CD4-positive, alpha-beta T cell treated with Interleukin-4 for 4 hours (primary cell): ENCODE measurements at places on chromosomes 5 and 9.

DNA sequence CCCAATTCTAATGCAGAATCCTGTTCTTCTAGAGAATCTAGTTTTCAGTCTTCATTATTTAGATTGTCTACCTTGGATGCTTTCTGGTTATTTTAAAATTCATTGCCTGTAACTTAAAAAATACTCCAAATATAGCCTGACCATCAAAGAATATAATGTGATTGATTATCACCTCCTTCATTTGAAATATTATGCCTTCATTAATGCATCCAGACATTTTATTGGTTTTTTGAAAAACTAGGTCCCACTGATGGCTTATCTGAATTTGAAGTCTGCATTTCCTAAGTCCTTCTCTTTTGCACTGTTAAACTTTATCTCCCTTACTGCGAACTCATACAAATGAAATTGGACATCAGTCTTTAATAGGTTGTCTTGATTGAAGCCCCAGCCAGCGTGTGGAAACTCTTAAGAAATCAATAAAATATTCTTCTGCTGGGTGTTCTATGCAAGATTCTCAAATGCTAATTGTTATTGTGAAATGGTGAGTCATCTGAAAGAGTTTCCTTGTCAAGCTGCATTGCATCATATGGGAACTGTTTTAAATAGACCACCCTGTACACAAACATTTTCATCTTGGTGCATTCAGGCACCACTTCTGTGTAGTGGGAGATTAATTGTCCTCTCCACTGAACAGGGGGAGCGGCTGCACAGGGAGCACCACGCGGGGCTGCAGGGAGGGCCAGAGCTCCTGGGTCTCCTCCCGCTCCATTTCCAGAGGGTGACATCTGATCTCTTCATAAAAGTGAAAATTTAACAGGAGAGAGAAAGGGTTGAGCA, 92.3 kb upstream of the FANCC start:
- DNase-seq, result no peak

GRCh38 chr5:80147119-80147815, 108.6 kb downstream of the SERINC5 start:
- no peak for DNase-seq

DNA sequence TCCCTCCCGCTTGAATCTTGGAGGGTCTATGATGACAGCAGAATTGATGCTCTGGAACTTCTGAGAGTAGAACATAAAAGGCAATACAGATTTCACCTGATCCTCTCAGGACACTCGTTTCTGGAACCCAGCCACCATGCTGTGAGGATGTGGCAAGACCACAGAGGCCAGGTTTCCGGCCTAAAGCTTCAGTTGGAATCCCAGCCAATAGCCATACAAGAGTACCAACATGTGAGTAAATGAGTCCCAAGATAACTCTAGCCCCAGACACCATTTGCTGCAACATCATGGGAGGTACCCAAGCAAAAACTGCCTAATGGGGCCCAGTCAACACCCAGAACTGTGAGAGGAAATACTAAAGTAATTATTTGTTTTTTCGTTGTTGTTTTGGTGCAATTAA, 65.7 kb upstream of the MARCHF11 start:
- DNase-seq, result no peak

DNA sequence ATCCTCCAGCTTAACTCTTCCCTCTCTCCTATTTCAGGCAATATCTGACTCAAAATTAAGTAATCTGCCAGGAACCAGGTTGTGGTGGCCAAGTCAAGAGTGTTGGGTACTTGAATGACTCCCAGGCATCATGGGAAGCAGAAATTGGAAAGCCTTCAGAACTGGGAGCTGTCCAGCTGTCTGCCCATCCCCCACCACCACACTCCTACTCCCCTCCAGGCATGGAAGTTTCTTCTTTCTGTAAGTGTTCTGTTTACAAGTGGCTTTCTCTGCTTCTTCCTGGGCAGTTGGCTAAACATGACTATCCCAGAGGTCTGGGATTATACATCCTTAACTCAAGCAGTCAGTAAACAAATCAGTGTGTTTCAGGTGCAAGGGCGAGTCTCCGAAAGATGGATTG, 14.6 kb upstream of the PBX3 start:
- no peak for DNase-seq

- DNase-seq, result no peak
Observed at GRCh38 chr5:72346398-72346797, 26.2 kb downstream of the PTCD2 start.

- no peak for DNase-seq
Observed at GRCh38 chr9:136992819-136993369, 672 bp downstream of the PAXX start.

GRCh38 chr5:143484601-143485000, 81.1 kb upstream of the NR3C1 start:
- no peak for DNase-seq

DNA sequence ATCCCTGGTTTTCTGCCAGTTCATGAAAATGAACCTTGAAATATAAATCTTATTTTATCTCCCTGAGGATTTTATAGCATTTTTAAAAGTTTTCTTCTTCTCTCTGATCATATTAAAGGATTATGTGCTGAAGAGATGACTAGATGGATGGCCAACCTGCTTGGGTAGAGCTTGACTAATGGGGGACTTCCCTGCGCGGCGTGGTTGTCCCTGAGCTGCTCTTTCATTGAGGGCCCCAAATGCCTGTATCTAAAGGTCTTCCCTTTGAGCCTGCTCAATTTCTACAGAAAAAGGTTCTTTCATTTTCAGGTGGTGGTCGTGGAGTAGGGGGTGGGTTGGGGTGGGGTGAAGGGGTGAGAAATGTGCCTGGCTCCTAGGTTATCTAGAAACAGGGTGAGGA, 20.5 kb upstream of the CDKN2AIPNL start:
- no peak for DNase-seq

DNA sequence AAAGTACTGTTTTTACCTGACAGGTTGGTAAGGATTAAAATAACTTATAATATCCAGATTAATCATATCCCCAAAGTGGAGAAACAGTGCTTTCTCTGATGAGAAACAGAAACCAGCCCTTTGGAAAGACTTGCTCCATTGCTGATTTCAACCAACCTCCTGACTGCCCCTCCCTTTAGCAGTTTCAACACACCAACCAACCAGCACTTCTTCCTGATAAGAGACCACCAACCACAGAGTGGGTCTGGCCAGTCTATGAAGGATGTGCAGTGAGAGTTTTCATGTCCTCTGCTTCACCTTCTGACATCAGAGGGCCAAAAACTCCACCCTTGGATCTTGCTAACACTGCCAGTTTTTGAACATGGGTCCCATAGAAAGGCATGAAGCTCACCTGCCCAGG, 28.1 kb downstream of the RIGI start:
- no peak for DNase-seq

DNA sequence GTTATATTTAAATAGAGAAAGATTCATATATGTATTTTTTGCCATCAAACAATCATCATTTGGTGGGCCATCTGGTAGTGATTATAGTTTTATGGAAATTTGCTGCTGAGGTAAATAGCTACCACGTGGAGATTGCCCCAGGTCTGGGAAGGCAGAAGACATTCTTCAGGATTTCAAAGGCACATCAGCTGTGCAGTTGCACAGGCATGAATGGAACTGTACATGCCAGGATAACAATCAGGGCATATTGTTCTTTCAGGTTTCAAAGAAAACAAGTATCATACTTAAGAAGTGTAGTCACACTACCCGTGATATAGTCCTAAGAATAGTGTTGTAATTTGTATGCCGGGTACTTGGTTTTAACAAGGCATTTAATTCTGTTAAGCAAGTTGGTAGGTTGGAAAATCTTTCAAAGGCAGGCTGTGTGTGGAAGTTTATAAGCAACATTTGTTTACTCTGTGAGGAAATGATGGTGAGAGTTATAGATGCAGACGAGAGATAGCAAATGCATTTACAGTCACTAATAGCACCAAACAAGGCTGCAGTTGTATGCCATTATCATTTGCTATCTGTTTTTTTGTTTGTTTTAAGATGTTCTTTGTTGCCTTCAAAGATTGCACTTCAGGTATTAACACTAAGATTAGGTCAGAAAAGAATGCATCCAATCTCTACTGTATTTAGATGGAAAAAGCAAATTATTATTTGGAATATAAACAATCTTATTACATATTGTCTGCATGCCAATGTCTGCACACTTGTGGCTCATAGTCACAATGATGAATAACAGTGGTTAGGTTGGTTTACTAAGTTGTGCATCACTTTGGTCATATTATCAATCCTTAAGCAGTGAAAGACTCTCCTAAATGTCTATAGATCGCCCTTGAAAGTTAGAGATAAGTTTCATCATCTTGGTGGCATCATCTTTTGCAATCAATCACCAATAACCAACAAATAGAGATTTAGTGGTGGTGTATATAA, 55.3 kb downstream of the RPS23 start:
- no peak for DNase-seq
